ENCODE measurements at places on chromosomes 11 and 22. TPM values are rescaled to one million over a fixed set of nuclear protein-coding genes. Genes with fewer than 3 reads are reported as not detected.

DNA sequence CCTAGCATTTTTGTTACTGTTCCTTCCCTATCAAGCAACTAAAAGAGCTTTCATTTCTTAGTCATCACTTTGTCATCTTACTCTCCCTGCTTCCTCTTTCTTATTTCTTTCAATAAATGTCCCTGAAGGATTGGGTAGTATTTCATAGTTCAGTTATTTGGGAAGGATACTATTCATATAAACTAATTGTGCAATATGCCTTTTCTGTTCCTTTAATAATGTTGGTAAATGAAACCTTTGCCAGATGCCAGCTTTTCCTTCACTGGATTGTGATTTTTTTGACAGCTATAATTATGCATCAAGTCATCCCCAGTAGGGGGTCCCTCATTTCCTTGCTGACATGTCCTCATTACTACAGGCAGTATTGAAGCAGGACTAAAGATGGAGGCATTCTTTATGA is 101.7 kb downstream of the ATM start:
- no peaks in the 10 kb centered on the region for H3K4me1 ChIP-seq
- no peak overlapping the region for H3K4me3 ChIP-seq
- H3K27me3 ChIP-seq, result no peaks in the 10 kb centered on the region
- DNase-seq, result no peak

DNA sequence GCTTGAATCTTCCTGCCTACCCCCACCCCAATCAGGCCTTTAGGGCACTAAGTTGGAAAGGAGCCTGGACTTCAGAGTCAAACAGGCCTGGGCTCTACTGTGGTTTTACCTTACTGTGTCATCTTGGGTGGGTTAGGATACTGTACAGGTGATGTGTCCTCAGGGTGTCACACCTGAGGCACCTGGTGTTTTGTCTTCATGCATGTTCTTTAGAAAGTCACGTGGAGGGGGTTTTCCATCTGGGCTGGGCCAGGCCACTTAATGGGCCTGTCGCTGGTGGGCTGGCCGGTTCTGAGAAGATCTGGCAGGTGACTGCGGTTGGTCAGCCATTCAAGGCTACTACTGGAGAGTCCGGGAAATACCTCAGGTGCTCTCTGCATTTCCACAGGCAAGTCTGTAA is 92.6 kb downstream of the SWAP70 start:
- no peak for DNase-seq
- H3K4me3 ChIP-seq, result no peak overlapping the region
- H3K27me3 ChIP-seq, result no peaks in the 10 kb centered on the region
- no peak overlapping the region for H3K27ac ChIP-seq
- H3K36me3 ChIP-seq, result no peaks in the 10 kb centered on the region

DNA sequence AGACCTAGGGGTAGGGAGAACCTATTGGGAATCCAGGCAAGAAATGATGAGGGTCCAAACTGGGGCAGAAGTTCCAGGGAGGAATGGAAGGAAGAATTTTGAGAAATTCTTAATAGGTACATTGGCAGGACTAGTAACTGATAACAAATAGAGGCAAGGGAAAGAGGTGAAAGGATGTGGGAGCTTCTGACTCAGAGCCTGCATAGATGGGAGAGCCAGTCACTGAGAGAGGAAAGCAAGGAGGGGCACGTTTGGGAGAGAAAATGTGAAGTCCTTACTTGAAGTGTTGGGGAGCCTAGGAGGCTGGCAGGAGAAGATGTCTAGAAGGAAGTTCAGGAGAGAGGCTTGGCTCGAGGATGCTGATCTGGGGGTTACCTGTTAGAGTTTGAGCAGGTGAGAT is 104.6 kb upstream of the NCAM1 start:
- H3K4me3 ChIP-seq, result no peak overlapping the region
- no peak for DNase-seq
- H3K36me3 ChIP-seq, result no peaks in the 10 kb centered on the region

DNA sequence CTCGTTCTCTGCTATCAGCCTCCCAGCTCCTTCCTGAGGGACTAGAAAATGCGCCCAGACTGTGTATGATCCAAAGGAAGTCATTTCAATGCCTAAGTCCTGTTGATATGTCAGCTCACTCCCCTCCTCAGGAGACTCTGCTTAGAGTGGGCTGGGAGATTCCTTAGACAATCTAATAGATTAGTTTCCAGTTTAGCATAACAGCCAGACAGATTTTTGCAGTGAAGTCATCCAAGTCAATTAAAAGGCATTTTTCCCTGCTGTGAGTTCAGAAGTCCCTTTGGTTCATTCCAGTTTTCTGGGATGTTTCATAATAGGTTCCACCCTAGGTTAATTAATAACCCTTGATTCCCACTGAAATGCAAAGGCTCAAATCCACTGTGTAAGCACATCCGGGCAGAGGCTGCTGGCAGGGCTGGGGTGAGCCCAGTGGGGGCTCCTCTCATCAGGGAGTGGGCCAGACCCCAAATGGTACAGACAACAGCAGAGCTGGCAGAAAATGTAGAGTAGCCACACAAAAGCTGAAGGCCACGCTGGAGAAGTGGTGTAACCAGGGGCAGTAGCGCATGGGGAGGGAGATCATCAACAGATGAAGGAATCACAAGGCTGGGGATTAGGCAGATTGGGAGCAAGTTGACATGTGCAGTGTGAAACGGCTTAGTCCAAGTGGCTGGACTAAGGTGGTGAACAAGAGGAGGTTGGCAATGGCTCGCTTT is 90.6 kb downstream of the SYN3 start:
- H3K4me1 ChIP-seq, result no peaks in the 10 kb centered on the region
- no peaks in the 10 kb centered on the region for H3K27me3 ChIP-seq
- no peaks in the 10 kb centered on the region for H3K36me3 ChIP-seq
- DNase-seq, result no peak
- H3K4me3 ChIP-seq, result no peak overlapping the region
- H3K27ac ChIP-seq, result no peak overlapping the region

DNA sequence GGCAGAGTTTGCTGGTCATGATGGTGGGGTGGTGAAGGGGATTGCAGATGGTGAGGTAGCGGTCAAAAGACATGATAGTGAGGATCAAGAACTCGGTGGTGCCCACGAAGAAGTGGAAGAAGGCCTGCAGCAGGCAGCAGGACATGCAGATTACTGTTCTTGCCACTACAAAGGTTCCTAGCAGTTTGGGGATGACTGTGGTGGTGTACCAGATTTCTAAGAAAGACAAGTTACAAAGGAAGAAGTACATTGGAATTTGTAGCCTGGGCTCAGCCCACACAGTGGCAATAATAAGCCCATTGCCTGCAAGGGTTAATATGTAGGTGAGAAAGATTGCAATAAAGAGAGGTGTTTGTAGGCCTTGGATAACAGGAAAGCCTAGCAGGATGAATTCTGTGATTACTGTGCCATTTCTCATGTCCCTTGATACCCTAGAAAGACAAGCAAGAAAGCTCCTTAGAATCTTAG is at the start of gene OR6X1:
OR6X1 (minus strand) TSS at position 418 of the 468 bp plus-strand sequence; CDS start at position 418, 0 bp downstream.
- DNase-seq, result no peak
- H3K4me3 ChIP-seq, result no peak within 1 kb of the TSS
- no peaks in the 10 kb centered on the region for H3K4me1 ChIP-seq
- H3K27me3 ChIP-seq, result no peaks in the 10 kb centered on the region

The PANX3 gene
- not detected for total RNA-seq

The HOATZ gene
- not detected for total RNA-seq

The ST13 gene
- 171 TPM for total RNA-seq

The EFCAB6 gene
- 3.6 TPM for total RNA-seq
